ENCODE measurements at places on chromosomes 1 and 21. TPM values are rescaled to one million over a fixed set of nuclear protein-coding genes. Genes with fewer than 3 reads are reported as not detected.

- H3K36me3 ChIP-seq: no peaks in the 10 kb centered on the region
- DNase-seq: no peak
- no peaks in the 10 kb centered on the region for H3K27me3 ChIP-seq
These were observed 1067.0 kb downstream of the ADGRL2 start for GRCh38 chr1:82867781-82868180.

- H3K27ac ChIP-seq: no peak overlapping the region
- DNase-seq: no peak
- no peak overlapping the region for H3K4me3 ChIP-seq
- no peaks in the 10 kb centered on the region for H3K27me3 ChIP-seq
These were observed 113.6 kb downstream of the SIK1 start for GRCh38 chr21:43313221-43313938.

DNA sequence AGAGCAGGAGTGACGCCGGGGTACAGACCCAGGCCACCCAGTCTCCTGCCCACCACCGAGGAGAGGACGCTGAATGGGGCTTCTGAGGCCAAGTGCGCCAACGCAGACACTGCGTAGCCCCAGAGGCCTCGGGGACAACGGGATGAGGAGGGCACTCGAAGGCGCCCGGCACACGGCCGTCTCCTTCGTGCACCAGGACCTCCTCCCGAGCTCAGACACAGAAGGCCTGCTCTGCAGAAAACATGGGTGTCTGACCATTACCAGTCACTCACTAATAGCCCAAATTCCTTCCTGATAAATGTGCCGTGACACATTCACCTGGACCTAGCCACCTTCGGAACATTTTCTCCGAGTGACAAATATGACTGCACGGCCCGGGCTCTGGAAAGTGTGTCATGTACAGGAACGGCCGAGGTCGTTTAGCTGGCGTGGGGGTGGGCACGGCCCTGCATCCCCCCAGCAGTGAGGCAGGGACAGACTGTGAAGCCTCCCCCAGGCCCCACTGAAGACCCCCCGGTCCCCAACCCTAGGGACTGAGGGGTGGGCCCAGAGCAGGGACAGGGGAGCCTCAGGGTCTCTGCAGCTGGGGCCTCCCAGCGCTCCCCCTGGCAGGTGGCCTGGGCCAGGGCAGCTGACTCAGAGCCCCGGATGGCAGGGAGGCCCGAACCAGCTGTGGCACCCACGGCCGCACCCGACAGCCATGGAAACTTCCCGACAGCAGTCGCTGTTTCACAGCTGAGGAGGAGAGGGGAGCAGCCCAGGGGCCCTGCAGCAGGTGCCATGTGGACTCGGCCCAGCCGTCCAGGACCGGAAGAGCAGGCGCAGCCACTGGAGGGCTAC, 16.7 kb upstream of the COL6A2 start:
- no peaks in the 10 kb centered on the region for H3K27me3 ChIP-seq
- no peak overlapping the region for H3K27ac ChIP-seq

DNA sequence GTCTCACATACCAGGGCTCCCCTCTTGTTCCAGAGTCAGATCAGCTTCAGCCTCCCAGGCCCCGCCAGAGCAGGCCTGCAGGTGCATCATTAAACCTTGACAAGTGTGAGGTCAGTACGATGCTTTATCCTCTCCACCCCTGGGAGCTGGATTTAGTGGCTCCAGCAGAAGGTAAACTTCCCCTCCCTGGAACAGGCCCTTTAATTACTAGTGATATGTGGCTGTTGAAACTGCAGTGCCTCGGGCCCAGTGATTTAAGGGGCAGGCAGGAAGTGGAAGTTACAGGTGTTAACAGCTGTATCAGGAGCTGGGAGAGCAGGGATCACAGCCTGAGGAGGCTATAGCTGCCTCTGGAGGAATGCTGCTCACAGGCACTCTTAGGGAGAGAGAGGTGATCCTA, 132.4 kb upstream of the KLHDC7A start:
- no peak overlapping the region for H3K4me3 ChIP-seq
- no peak overlapping the region for H3K27ac ChIP-seq
- no peaks in the 10 kb centered on the region for H3K36me3 ChIP-seq
- no peak for DNase-seq
- no peaks in the 10 kb centered on the region for H3K4me1 ChIP-seq

The NR1I3 gene
- polyA plus RNA-seq: not detected

The OR10J1 gene
- polyA plus RNA-seq: not detected

GRCh38 chr1:36253161-36253862, 29.1 kb downstream of the THRAP3 start:
- DNase-seq: no peak
- no peak overlapping the region for H3K27ac ChIP-seq
- H3K27me3 ChIP-seq: no peaks in the 10 kb centered on the region
- H3K36me3 ChIP-seq: no peaks in the 10 kb centered on the region
- peaks cover 31% of the 10 kb centered on the region for H3K4me1 ChIP-seq

The LCE1D gene
- not detected for polyA plus RNA-seq

DNA sequence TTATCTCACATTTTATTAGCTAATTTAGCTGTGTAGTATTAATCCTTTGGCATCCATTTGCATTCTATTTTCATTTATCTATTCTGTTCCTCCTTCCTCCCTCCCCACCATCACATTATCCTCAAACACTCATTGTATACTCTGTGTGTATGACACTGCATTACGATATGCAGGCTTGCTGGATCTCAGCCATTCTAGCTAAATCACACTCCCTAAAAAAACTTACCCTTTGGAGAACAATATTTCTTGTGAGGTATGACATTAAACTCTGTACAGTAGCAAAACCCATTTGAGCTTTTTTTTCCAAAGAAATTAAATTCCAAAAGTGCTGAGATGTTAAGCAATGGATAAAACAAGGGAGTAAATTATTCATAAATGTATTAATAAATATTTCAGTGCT, 11.4 kb upstream of the RAB3GAP2 start:
- peaks cover 7% of the 10 kb centered on the region for H3K27me3 ChIP-seq
- no peak overlapping the region for H3K27ac ChIP-seq
- H3K4me1 ChIP-seq: no peaks in the 10 kb centered on the region

The SGIP1 gene
- not detected for polyA plus RNA-seq

- peaks cover 9% of the 10 kb centered on the region for H3K36me3 ChIP-seq
- H3K27ac ChIP-seq: no peak overlapping the region
- H3K4me3 ChIP-seq: no peak overlapping the region
- H3K4me1 ChIP-seq: peaks cover 22% of the 10 kb centered on the region
These were observed 36.9 kb downstream of the SLC2A1 start for GRCh38 chr1:42921769-42922168.

DNA sequence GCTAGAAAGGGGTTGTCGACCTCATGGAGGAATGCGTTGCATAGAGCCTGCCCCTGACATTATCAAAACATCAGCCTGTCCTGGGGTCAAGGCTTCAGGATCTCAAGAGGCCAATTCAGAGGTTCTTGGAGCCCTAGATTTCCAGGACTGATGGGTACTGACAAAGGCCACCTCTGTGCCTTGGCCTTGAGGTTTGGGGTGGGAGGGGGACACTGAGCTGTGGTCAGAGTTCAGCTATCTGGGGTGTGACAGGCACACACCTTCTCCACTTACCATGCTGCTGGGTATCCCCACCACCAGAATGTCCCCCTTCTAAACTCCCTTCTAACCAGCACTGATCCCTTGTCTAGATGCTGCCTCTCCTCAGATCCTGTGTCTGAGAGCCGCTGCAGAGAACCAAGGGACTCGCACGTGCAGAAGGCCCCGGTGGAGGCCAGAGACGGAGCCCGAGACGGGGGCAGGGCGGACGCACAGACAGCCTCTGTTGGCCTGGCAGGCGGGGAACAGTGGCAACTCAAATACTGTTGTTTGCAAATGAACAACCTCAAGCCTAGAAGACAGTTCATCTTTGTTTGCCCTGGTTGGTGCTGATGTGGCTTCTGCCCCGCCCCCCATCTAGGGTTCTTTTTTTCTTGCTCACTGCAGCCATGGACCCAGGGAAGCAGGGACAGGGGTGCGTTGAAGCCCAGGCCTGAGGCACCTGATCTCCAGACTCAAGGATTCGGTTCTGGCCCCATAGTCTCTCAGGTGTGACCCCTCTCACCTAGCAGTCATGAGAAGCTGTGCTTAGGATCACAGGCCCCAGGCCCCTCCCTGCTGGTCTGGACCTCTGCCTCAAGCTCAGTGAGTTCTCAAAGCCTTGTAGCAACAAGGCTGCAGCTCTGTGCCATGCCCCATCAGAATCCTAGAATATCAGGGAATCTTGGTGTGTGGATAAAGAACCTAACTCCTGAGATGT, 28.1 kb upstream of the CSF1 start:
- H3K4me1 ChIP-seq: no peaks in the 10 kb centered on the region
- DNase-seq: no peak
- H3K36me3 ChIP-seq: no peaks in the 10 kb centered on the region
- no peak overlapping the region for H3K4me3 ChIP-seq
- no peaks in the 10 kb centered on the region for H3K27me3 ChIP-seq
- H3K27ac ChIP-seq: no peak overlapping the region

DNA sequence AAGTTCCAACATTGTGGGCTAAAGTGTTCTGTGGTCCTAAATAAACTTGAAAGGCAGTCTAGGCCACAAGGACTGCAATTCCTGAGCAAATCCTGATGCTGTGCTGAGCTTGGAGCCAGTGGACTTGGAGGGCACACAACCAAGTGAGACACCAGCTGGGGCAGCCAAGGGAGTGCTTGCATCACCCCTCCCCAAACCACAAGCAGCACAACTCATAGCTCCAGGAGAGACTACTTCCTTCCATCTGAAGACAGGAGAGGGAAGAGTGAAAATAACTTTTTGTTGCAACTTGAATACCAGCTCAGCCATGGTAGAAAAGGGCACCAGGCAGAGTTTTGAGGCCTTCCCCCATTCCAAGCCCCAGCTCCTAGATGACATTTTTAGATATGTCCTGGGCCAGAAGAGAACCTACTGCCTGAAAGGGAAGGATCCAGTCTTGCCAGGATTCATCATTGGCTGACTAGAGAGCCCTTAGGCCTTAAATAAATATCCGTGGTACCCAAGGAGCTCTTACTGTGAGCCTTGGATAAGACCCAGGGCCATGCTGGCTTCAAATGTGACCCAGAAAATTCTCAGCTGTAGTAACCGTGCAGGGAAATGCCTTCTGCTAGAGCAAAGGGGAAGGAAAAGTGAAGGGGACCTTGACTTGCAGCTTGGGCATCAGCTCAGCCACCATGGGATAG, 35.4 kb upstream of the LRRC8B start:
- H3K27ac ChIP-seq: no peak overlapping the region
- H3K4me1 ChIP-seq: no peaks in the 10 kb centered on the region
- no peaks in the 10 kb centered on the region for H3K27me3 ChIP-seq

The OR2T29 gene
- polyA plus RNA-seq: not detected

DNA sequence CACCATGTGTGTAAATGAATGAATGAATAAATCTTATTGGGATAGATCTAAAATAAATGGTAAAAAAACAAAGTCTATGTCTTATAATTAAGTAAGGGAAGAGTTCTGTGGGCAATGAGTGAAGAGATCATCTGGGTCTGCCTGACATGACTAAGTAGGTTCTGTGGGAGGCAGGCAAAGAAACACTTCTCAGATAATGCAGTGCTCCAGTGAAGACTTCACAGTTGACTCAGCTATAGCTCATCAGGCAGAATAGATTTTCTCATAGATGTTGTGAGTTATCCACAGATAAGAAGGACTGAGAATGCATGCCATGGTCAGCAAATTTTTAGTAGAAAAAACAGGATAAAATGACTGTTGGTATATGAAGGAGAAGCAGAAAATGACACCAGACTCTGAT, 12.4 kb downstream of the KRTAP22-2 start:
- no peak overlapping the region for H3K27ac ChIP-seq
- H3K4me3 ChIP-seq: no peak overlapping the region
- DNase-seq: no peak
- no peaks in the 10 kb centered on the region for H3K4me1 ChIP-seq
- H3K27me3 ChIP-seq: no peaks in the 10 kb centered on the region
- no peaks in the 10 kb centered on the region for H3K36me3 ChIP-seq

DNA sequence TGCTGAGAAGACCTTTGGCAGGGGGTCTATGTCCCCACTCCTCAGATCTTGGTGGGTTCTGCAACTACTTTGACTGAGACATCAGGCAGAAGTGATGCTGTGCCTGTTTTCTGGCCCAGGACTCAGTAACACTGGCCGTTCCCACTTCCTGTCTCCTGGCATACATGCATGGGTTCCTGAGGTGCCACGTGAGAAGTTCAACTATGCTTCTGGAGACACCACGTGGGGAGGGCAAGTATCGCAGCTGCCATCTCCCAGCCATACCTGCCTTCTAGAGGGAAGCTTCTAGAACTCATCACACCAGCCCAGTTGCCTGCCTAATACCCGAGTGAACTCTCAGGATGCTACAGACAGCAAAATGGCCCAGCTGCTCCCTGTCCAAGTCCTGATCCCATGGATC, 65.8 kb downstream of the TRABD2B start:
- no peaks in the 10 kb centered on the region for H3K27me3 ChIP-seq
- DNase-seq: no peak
- no peaks in the 10 kb centered on the region for H3K4me1 ChIP-seq

DNA sequence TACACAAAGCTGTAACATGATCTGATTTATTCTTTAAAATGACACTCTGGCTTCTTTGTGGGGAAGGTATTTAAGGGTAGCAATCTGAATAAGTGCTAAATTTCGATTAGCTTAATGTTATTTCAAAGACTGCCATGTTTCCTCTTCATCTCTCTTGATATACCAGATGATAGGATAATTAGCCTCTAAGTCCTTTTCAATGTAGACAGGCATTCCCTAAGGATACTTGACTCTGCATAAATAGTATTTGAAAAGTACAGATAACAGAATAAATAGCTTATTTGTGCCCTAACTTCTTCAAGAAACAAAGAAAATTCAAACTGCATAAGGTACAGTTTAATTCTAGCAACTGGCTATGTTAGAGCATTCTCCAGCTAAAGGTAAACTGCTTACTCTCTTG, 46.2 kb downstream of the ARHGAP29 start:
- H3K4me1 ChIP-seq: no peaks in the 10 kb centered on the region
- H3K4me3 ChIP-seq: no peak overlapping the region
- H3K27ac ChIP-seq: no peak overlapping the region
- H3K27me3 ChIP-seq: no peaks in the 10 kb centered on the region
- H3K36me3 ChIP-seq: no peaks in the 10 kb centered on the region
- no peak for DNase-seq

The OTUD7B gene
- 1.9 TPM for polyA plus RNA-seq

GRCh38 chr1:1899266-1899966, 8.5 kb upstream of the GNB1 start:
- no peak overlapping the region for H3K4me3 ChIP-seq
- H3K4me1 ChIP-seq: peaks cover 19% of the 10 kb centered on the region
- H3K27me3 ChIP-seq: no peaks in the 10 kb centered on the region
- H3K36me3 ChIP-seq: no peaks in the 10 kb centered on the region
- no peak for DNase-seq

The SLC35D1 gene
- 4.1 TPM for polyA plus RNA-seq

GRCh38 chr1:150159550-150159949, 9.8 kb downstream of the PLEKHO1 start:
- no peak for DNase-seq
- no peaks in the 10 kb centered on the region for H3K27me3 ChIP-seq
- H3K4me3 ChIP-seq: no peak overlapping the region
- H3K4me1 ChIP-seq: peaks cover 40% of the 10 kb centered on the region

The RBM11 gene
- polyA plus RNA-seq: 2.2 TPM

The UTS2 gene
- 10.0 TPM for polyA plus RNA-seq

The ERO1B gene
- polyA plus RNA-seq: 2.9 TPM

The BARHL2 gene
- not detected for polyA plus RNA-seq

The MPL gene
- polyA plus RNA-seq: not detected
